ENCODE measurements at places on chromosomes 11 and 22.

DNA sequence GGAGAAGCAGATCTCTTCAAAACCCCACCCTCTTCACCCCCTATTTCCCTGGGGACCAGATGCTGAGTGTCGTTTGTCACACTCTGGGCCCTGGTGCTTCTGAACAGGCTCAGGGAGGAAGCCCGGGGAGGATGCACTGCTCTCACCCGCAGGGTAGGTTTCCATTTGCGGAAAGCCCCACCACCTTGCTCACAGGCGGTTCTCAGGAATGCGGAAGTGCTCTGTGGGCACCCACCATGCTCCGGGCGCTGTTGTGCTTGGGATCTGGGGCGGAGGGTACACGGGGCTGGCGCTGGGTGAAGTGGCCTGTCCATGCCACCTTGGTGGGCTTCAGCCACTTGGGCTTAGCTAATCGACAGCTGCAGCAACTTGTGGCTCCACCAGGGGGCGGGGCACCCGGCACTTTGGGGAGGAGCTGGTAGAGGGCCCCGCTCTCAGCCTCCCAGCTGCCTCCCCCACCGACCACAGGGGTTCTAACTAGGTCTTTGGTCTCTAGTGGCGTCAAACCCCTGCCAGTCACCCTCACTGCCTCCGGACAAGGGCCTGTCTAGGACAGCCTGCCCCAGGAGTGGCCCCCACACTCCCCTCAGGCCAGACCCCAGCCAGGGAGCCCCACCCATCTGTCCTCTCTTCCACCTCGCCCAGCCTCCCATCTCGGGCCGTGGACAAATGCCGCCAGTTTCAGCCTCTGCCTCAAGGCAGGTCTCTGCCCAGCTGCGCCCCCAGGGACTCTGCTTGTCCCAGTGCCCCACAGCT is 7.4 kb downstream of the NDUFV1 start:
- no peak for DNase-seq

DNA sequence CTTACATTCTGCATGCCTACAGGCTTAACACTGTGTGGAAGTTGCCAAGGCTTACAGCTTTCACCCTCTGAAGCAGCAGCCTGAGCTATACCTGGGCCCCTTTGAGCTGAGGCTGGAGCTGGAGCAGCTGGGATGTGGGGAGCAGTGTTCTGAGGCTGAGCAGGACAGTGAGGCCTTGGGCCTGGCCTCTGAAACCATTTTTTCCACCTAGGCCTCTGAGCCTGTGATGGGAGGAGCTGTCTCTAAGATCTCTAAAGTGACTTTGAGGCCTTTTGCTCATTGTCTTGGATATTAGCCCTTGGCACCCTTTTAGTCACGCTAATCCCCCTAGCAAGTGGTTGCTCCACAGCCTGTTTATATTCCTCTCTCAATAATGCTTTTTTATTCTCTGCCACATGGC is 59.9 kb upstream of the ZBED5 start:
- DNase-seq: no peak

- no peak for DNase-seq
Observed at GRCh38 chr11:61131586-61131985, 29.3 kb downstream of the CD5 start.

DNA sequence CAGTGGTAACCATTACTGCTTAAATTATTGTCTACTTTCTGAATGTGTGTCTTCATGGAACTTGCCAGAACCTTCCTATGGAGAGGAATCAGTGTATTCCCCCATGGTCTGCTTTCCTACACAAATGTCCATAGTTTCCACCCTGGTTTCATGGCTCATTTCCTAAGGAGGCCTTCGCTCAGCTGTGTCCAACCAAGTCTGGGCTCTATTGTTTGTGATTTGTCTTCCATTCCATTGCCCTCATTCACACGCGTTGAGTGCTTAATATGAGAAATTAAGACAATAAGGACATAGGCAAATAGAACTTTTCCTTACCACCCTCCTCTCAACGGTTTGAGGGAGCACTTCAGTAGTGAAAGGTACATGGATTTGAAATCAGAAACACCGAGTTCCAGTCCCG is 510.6 kb downstream of the NTM start:
- DNase-seq: no peak

DNA sequence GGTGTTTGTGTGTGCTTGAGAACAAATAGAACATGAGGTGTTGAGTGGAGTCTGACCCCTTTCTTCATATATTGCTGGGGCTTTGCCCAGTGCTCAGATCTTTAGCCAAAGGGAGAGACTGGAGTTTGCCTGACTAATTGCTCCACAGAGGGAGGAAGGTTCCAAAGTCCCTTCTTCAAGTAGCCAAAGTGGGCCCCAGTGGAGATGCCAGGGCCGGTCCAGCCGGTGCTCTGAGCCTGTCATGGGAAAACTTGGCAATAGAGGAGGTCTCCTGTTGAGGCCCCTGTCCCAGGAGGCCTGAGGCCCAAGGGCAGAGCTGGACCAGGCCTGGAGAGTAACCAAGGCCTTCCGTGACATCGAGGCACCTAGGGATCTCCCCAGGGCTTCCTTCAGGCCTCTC is 112.3 kb downstream of the DSCAML1 start:
- no peak for DNase-seq

All from GOT3 (cell line).